B cell (primary cell): ENCODE measurements at places on chromosomes 1 and 21.
A peak's percentile ranks its signal among the peaks of the same experiment; 100 is the strongest.

DNA sequence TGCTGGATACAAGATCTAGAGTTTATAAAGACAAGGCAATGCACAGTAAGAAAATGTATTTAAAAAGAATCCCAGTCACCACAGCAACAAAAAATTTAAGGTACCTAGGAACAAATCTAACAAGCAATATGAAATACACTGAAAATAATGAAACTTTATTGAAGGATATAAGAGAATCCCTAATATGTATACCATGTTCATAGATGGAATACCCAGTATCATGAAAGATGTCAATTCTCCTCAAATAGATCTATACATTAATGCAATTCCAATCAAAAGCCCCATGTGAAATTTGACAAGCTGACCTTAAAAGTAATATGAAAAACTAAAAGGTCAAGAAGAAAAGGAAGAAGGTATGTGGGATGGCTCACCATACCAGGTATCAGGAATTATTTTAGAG is 109.2 kb downstream of the COQ8A start:
- DNase-seq = no peak

DNA sequence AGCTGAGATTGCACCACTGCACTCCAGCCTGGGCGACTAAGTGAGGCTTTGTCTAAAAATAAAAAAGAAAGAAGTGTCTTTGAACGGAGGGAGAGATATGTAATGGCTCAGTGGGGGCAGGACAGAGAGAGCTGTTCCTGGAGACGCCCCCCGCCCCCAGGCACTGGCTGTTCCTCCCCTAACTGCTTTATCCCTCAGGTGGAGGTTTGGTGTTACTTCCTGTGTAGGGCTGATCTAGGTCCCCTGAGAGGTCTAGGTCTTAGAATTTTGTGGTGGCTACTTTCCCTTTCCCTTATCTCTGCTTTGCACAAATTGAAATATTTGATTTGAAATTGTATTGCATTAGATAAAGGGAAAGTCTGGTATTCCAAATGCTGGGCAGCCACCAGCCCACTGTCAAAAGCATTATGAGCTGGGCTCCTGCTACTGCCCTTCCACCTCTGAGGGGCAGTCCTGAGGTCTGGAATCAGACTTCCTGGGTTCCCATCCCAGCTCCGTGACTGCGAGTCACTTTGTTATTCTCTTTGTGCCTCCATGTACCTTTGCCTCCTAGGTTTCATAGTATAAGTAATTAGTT is 134.8 kb upstream of the KIF26B start:
- DNase-seq = no peak

GRCh38 chr1:36560621-36561360 is 78.1 kb upstream of the CSF3R start:
- DNase-seq = no peak

GRCh38 chr1:43232074-43232473 is 37.7 kb upstream of the TMEM125 start:
- no peak for DNase-seq

GRCh38 chr1:53111073-53111556 is 31.3 kb downstream of the SLC1A7 start:
- DNase-seq = no peak

DNA sequence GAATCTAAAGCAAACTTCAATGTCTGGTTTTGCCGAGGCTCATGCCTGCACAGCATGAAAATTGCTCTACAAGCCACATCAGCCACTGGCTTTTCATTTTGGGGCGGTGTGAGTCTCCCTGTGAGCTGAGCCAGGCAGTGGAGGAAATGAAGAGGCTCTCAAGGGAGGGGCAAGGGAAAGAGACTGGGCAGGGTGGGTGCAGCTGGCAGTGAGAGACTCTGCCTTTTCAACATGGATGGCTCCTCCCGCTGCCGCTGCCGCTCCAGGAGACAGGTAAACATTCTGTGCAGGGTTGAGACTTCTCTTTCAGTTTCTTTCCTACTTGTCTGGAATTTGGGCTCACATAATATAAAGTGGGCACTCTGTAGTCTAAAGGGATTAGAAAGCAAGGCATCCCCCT is 11.3 kb upstream of the CTSE start:
- no peak for DNase-seq

DNA sequence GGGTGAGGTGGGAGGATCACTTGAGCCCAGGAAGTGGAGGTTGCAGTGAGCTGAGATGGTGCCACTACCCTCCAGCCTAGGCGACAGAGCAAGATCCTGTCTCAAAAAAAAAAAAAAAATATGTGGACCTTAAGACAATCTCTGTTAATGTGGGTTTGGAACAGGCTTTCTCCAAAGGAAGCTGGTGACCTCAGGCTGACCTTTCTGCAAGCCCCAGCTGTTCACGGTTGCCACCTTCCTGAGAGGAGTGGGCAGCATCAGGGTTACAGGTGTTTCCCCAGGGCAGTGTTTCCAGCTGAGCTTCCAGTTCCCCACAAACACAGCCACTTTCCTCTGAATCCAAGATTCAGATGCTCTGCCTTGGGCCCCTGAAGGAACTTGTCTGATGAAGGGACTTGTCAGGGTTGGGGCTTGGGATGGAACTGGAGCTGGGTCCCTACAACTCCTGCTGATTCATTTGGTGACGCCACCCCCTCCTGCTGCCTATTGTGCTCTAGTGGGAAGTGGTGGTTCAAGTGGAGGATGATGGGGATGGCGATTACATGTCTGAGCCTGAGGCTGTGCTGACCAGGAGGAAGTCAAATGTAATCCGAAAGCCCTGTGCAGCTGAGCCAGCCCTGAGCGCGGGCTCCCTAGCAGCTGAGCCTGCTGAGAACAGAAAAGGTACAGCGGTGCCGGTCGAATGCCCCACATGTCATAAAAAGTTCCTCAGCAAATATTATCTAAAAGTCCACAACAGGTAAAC is 1.9 kb downstream of the ZBTB48 start:
- DNase-seq = no peak

DNA sequence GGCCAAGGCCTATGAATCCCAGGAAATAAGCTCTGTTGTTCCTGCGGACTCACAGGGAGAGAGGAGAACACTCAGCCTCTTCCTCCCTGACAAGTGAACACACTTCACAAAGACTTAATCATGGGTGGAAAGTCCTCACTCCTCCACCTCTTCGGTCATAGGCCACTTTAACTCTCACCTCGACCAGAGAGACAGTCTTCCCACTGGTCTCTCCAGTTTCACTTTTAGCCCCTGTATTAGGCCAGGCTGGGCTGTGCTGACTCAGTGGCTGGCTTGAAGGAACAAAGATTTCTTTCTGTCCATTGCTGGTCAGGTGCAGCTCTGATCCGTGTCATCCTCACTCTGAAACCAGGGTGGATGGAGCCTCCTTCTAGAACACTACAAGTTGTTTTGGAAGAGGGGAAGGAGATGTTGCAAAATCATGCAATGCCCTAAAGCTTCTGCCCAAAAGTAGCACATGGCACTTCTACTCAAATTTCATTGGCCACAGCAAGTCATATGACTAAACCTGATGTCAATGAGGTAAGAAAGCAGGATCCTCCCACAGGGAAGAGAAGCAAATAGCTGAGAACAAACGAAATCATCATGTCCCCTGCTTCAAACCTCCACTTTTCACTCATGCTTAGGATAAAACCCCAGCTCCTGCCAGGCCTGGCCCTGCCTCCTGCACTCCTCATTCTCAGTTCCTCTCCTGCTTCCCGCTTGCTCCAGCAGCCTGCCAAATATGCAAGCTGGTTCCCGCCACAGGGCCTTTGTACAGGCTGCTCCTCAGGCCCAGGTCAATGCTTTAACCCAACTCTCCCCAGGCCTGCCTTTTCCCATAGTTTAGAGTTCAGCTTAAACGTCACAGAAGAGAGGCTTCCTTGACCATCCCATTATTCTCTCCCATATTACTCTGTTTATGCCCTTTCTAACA is 150.5 kb upstream of the RUNX3 start:
- DNase-seq = no peak

- DNase-seq = no peak
These were observed 134.7 kb upstream of the CD34 start for GRCh38 chr1:208045463-208046260.

DNA sequence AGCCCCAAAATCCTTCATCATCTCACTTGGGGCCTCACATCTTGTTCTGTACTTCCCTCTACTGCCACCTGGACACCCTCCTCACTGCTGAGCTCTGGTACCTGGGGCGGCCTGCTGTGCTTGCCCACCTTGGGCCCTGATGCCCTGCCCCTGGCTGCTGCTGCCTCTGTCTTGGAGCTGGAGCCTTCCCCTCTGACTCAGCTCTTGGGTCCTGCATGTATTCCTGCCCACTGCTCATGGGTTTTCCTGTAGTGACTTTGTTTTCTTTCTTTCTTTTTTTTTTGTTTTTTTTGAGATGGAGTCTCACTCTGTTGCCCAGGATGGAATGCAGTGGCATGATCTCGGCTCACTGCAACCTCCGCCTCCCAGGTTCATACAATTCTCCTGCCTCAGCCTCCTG is 37.5 kb downstream of the TRAPPC10 start:
- no peak for DNase-seq

- no peak for DNase-seq
These were observed 116.8 kb downstream of the HHAT start for GRCh38 chr1:210445485-210445884.

- DNase-seq = peak; percentile 27
These were observed 180.7 kb downstream of the KAZN start for GRCh38 chr1:14778898-14779865.

- no peak for DNase-seq
These were observed 297.0 kb upstream of the SNX7 start for GRCh38 chr1:98364544-98364943.

DNA sequence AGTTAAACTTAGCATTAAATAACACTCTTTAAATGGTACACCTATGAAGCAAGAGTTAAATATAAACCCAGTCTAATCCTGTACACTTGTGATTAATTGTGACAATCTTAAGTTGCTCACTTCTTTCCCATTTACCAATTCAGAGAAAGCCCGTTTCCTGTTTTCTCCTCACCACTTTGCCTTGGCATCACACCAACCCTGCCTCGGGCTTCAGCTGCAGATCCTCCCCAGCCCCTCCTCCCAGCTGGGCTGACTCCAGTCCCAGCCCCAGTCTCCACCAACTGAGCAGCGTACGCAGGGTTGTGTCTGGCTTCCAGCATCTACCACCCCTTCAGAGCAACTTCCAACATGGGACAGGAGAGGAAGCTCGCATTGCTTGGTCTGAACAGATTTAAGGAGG is 4.1 kb downstream of the PYCR2 start:
- no peak for DNase-seq

- no peak for DNase-seq
These were observed 30.3 kb downstream of the IGSF21 start for GRCh38 chr1:18137759-18138345.

- no peak for DNase-seq
These were observed 2.7 kb upstream of the VANGL2 start for GRCh38 chr1:160397651-160398050.

GRCh38 chr1:2480986-2481364 is 4.9 kb downstream of the PLCH2 start:
- DNase-seq = no peak

GRCh38 chr1:20711285-20712214 is 6.3 kb downstream of the KIF17 start:
- no peak for DNase-seq

DNA sequence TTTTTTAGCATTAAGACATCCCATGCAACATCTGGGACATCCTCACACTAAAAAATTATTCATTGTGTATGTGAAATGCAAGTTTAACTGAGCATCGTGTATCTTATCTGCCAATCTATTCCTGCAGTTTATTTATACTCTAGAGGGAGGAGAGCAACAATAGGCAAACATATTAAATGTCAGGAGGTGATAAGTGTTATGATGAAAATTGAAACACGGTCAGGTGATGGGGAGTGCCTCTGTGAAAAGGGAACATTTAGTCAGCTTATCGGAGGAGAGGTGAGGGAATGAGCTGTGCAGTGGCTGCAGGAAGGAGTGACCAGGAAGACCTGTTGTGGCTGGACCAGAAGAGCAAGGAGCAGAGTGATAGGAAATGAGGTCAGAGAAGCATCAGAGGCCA is 775 bp upstream of the EFCAB14 start:
- no peak for DNase-seq

GRCh38 chr1:17531682-17532487 is 7.6 kb upstream of the ARHGEF10L start:
- no peak for DNase-seq

DNA sequence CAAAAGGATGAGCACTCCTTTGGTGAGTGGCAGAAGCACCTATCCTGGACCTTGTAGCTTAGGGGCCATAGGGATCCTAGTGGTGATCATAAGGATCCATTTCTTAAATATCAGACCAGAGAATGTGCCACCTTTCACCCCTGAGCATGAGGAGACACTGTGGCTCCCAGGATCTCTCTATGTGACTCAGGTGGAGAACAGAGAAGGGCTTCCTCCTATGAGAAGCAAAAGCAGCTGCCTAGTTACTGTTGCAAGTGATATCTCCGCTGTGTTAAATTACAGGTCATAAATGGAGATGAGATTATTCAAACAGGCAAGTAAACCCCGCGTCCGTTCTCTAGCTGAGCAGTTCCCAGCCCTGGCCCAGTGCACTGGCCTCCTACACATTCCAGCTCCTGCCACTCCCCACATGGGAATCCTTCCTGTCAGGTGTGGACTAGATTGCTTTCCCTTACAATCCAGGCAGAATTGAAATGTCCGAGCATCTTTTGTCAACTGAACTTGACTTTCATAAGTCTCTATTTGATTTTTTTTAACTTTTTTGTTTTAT is 26.3 kb downstream of the CLEC20A start:
- no peak for DNase-seq

DNA sequence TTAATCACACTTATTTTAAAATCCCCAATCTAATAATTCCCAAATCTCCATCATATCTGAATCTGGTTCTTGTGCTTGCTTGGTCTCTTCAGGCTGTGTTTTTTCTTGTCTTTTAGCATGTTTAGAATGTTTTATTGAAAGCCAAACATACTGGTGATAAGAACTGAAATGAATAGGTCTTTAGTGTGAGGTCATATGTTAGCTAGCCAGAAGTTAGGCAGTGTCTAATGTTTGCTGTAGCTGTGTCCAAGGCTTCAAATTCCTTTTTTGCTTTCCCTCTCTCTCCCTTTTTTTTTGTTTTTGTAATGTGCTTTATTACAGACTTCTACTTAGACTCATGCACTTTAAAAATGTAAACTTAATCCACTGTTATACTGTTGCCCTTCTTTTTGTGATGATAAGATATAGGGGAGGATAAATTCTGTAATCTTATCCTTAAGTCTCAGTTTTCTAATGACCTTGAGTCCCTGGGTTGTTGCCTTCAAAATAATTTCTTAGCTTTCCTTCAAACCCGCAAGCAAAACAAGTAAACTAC is 725.1 kb downstream of the BRINP3 start:
- DNase-seq = no peak

DNA sequence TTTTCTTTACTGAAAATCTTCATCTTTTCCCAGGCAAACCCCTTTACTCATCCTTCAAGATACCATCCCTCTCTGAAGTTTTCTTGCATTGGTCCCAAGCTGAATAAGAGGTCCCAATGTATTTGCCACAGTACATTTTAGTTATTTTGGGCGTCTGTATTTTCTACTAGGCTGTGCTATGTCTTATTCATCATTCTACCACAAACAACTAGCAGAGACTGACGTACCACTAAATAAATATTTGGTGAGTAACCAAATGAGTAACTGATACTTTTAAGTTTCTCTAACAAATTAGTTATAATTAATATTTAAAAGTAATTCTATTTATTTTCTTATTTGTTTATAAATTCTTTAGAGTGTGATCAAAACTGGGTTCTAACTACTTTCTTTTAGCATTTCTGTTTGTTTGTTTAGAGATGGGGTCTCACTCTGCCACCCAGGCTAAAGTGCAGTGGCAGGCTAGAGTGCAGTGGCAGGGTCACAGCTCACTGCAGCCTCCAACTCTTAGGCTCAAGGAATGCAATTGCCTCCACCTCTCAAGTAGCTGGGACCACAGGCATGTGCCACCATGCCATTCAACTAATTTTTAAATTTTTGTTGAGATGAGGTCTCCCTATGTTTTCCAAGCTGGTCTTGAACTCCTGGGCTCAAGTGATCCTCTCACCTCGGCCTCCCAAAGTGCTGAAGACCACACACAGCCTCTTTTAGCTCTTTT is 33.1 kb downstream of the NDC1 start:
- DNase-seq = no peak
